Activated CD8-positive, alpha-beta memory T cell treated with anti-CD3 and anti-CD28 coated beads for 1 hour (primary cell): ENCODE measurements at places on chromosomes 7 and 10.

DNA sequence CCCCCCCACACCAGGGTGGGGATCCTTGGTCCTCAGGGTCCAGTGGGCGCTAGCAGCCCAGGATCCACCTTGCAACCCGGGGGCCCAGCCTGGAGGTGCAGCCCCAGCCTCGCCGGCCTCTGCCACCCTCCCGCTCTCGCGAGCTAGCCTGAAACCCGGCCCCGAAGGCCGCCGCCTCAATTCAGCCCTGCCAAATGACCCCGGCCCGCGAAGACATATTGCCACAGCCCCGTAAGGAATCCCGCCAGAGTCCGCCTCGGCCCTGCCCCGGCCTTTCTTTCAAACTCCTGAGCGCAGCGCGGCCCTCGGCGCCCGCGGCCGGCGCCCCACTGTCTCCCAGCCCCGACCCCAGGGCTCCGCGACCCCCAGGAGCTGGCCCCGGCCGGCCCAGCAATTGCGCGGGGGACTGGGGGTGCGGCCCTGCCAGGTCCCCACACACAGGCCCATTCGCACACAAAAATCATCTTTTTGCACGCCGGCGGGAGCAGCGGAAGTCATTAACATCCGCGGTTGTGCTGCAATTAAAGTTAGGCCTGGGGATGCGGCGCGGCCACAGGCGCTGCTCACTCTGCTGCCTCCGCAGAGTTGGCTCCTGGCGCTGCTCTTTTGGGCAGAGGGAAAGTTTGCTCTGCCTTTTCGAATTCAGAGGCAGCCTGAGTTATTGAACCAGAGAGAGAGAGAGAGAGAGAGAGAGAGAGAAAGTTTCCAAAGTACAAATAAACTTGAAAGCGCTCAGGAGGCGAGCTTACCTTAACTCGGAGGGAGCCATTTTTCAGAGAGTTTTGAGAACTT lies 4.0 kb downstream of the HOXA5 start:
- no peak for DNase-seq

DNA sequence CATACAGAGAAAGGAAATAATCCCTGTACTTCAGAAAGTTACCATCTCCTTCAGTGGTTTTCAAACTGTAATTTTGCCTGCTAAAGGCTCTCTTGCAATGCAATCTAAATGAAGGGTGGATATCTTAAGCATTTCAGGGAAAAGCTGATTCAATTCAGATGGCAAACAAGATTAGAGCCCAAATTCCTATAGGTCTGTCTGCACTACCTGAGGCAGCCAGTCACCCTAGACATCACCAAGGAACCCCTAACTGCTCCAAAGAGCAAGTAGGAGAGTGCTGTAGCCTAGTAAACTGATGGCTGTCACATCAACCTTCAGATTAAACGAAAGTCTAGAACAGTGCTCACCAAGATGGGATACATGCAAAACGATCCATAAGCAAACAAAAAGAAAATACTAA lies 138.0 kb upstream of the ANK3 start:
- no peak for DNase-seq

DNA sequence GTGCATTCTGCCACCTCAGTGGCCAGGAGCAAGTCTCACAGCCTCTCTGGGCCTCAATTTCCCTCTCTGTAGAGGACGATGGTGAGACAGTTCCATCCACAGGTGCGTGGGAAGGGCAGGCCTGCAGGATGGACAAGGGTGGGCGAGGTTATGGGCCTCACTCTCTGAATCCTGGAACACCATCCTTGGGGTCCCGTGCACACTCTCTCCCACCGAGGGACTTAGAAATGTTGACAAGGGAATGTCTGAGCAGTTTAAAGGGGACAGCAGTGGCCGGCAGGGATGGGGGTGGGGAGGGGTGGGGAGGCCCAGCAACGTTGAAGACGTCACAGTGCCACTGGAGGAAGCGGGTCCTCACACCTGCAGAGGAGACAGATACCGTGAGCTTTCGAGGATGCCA lies 111.5 kb downstream of the FOXL3 start:
- DNase-seq, result no peak

DNA sequence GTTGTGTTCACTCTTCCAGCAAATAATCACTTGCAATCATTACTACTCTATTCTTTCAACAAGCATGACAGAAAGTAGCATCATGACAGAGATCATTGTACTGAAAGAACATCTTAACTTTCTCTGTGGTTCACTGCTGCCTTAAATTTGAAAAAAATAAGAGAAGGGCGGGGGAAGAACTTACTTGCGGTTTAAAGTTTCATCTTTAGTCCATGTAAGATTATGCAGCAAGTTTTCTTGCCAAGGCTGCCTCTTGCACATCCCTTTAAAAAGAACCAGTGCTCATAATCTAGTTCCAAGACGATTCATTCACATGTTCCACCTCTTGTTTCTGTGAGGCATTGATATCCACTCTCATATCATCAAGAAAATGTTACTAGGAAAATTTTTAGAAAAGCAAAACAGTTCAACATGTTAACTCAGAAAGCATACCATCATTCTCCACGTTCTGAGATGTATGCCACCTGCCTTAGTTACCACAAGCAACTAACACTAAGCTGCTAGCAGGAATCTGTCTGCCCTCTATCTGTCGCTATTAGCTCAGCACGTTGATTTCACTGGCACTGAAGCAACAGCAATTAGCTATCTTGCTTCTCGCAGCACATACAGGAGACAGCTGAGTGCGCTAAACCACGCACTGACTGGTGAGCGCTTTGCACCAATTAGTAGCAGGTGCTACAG lies at the start of gene PCDH15:
TSS of gene PCDH15 (minus strand) at position 491 of the 681 bp plus-strand sequence. CDS start 136,969 bp downstream, outside the sequence.
- no peak for DNase-seq

DNA sequence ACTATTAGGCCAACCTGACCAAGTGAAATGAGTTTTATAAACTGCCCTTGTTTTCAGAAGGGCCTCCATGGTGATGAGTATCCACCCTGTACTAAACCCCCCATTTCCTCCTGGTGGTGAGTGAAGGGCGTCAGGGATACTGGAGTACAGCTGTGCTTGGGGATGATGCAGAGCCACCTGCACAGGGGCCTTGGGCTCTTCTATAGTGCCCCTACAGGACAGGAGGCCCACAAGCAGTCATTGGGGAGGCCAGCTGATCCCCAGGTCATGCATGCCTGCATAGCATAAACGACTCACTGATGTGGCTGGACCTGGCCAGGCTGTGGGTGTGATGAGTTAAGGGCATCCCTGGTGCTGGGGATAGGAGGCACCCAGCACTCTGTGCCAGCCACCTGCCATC lies 114.1 kb upstream of the CELF2 start:
- DNase-seq, result no peak

GRCh38 chr7:108026647-108027046 lies 23.7 kb upstream of the LAMB1 start:
- no peak for DNase-seq

GRCh38 chr7:75571209-75571608 lies 79.1 kb downstream of the SPDYE5 start:
- no peak for DNase-seq

DNA sequence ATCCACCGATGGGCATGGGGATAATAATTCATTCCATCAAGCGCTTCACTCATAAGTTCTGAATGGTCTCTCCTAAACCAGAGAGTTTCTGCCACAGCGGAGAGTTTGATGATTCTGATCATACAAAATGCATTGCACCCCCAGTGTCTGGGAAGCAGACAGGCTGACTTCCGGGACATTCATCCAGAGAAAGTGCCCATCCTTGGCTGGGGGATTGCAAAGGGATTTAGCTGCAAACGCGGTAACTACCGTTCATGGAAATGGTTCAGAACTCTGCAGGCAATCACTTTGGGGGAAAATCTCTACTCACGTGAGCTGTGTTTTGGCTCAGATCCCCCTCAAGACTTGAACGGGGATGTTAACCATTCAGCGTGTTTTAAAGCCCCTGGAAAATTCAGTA lies 33.4 kb upstream of the CALN1 start:
- DNase-seq, result no peak
